ENCODE measurements at places on chromosomes 1 and 21. TPM values are rescaled to one million over a fixed set of nuclear protein-coding genes. Genes with fewer than 3 reads are reported as not detected.

DNA sequence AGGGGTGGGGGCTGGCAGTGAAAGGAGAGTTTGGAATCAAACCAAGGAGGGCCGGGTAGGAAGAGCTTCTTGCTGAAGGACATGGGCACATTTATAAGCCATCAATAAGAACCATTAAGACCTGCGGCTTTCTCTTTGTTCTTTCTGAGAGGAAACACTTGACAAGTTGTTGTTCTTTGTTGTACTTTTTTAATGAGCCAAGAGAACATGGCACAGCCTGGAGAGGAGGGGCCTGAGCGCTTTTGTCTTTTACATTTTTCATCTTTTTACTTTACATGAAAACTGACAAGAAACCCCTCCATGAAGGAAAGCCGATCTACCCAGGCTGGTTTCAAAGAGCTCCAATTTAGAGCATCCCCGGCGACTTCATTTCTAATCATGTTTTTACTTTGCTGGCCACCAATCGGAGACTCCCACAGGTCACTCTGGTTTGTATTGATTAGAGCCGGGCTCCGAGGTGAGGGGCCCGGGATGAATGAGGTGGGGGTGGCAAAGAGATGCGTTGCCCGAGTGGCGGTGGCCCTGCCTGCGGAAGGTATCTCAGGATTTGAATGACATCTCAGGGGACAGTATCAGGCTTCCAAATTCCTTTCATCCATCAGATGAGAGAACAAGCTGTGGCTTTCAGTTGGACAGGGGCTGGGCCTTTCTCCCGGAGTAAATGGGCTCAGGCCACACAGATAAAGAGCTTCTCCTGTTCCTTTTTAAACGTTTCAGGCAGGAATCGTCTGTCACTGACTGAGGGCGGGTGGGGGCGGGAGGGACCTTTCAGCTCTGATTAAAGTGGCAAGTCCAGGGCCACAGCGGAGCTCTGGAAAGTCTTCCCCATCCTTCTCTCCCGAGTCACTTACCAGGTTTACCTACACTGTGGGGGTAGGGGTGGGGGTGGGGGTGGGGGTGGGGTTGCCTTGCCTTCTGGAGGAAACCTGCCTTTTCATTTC, 138.8 kb upstream of the ARHGEF16 start:
- H3K4me3 ChIP-seq = no peak overlapping the region
- no peak for DNase-seq
- H3K4me1 ChIP-seq = peaks cover 23% of the 10 kb centered on the region
- no peak overlapping the region for H3K27ac ChIP-seq
- H3K27me3 ChIP-seq = no peaks in the 10 kb centered on the region

DNA sequence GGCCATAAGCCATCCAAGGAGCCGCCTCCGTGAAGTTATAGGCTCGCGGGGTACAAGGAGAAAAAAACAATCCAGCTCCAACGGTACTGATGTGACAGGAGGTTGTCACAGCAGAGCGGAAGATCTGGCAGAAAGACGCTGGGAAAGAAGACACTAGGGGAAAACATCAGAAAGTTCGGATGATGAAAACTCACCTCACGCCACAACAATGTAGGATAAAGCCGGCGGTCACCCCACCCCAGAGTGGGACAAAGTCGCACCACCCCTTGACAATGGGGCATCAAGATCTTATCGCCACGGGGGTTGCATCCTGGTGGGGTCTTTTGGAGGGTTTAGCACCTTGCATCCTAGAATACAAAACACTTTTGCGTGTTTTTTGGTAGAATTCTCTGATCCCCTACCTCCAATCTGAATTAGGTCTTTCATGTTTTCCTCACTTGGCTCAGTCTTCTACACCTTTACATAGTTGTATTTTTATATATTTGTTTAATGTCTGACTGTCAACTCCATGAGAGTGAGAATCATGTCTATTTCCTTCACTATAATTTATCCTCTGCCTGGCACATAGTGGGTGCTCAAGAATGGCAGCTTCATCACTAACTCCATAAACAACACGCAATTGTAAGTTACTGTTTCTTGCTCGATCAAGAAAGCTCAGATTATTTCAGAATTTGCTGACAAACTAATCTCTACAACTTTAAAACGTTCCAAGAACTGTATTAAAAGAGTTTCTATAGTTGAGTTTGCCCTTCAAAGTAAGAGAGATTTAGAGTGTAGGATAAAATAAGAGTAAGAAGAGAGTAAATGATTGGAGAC, 611 bp upstream of the ZSWIM5 start:
- peaks cover 67% of the 10 kb centered on the region for H3K27me3 ChIP-seq
- DNase-seq = no peak
- no peaks in the 10 kb centered on the region for H3K36me3 ChIP-seq
- no peaks in the 10 kb centered on the region for H3K4me1 ChIP-seq

DNA sequence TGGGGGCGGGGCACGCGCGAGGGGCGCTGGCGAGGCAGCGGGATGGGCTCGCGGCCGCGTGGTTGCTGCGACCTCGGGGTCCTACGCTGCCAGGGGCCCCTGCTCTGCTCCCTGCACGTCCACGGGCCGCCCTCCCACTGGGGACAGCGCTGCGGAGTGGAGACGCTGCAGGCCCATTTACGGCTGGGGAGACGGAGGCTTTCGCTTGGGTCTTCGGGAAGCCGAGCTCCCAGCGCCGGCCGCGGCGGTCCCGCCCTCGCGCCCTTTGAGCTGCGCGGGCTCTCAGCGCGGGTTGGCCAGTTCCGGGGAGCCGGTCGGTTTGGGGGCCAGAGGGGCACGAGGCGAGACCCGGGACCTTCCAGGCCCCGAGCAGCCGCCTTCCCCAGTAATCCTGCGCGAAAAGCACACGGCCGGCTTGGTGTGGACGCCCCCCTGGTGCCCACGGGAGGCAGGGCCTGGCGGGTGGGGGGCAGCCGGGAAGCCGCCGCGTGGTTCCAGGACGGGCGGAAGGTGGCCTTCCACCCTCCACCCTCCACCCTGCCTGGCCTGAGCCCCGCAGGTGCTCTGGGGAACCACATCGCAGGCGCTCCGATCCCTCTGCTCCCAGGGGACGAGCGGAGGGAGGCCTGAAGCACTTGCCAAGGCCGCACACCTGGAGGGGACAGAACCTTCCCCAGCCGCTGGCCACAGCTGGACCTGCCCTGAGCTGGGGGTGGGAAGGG, 570 bp upstream of the PEX10 start:
- peak overlapping the region; percentile 99 for H3K4me3 ChIP-seq
- peaks cover 16% of the 10 kb centered on the region for H3K4me1 ChIP-seq
- H3K27me3 ChIP-seq = peaks cover 28% of the 10 kb centered on the region
- H3K27ac ChIP-seq = peak overlapping the region; percentile 89
- no peak for DNase-seq
- H3K36me3 ChIP-seq = peaks cover 3% of the 10 kb centered on the region

DNA sequence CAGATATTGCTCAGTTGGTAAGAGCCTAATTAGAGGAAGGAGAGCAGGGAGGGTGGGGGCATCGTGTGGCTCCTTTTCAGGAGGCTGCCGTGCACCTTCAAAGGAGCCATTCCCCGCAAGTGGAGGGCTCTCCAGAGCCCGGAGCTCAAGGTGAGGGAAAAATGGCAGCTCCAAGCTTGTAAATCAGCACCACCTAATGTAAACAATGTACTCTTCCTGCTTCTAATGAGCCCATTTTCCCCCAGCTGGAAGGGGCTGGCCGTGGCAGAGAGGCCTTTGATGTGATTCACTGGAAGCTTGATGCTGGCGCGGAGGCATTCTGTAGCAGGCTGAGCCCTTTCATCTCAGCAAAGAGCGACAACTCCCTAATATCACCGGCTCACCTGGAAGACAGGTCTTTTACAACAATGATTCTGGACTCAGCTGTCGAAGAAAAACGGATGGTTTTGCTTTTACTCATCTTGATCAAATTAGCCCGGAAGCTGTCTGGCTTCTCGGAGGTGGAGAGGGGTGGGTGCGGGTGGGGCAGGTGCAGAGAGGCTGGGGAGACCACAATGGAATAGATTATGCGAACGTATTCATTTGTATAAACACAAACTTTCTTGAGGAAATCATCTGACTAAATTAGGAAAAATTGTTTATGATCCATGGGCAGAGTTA, 112.5 kb downstream of the RRAGC start:
- H3K4me3 ChIP-seq = no peak overlapping the region
- H3K4me1 ChIP-seq = peaks cover 11% of the 10 kb centered on the region
- H3K27me3 ChIP-seq = no peaks in the 10 kb centered on the region
- no peak for DNase-seq
- no peak overlapping the region for H3K27ac ChIP-seq

C1orf105 gene
- total RNA-seq = not detected

CCDC185 gene
- not detected for total RNA-seq

Data from A673 (cell line).